RPMI8226 (cell line): ENCODE measurements at places on chromosomes 12 and 14.

GRCh38 chr12:57803319-57803893, 15.1 kb downstream of the AVIL start:
- DNase-seq: peak; percentile 45

DNA sequence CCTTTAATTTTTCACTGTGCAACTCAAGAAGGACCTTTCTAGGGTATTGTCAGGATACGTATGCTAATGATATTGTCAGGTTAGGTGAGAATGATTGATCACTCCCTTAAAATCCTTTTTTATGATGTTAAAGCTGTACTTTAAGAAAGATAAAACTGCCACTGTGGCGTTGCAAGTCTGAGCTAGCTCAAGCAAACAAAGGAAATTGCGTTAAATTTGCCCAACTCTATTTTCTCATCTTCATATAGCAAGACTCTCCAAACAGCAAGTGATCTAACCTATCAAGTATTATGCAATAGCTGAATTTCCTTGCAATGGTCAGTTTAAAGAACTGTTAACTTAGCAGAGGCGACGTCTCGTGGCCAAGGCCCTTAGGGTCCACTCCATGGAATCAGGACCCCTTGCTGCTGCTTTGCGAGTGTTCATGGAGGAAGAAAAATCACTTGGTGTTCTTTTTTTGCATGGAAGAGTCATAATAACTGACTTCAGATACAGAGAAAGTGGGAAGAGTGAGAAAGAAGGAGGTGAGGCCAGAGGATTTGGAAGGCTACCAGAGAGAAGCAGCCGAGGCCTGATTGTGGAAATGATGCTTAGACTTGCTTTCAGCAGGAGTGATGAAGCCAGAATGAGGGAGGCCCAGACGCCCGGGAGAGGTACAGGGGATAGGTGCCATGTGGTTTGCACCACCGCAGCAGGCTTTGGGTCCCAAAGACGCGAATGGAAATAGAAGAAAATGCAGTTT, 2.5 kb downstream of the TRAF3 start:
- DNase-seq: no peak

DNA sequence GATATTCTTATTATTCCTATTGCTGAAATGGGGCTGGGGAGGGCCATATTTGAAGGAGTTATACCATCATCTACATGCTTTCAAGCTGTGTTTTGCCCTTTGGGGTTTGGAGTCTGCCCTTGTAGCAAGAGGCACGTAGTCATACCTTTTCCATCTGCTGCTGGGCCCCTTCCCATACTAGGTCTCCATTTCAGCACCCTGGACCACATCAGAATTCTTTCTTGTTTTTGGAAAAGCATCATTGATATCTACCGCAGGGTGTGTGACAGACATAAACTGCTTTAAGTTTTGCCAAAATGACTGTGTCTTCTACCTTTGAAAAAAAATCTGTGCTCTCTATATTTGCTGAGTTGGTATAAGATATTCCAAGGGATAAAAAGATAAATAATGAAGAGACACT, 12.3 kb upstream of the DUSP6 start:
- DNase-seq: no peak

DNA sequence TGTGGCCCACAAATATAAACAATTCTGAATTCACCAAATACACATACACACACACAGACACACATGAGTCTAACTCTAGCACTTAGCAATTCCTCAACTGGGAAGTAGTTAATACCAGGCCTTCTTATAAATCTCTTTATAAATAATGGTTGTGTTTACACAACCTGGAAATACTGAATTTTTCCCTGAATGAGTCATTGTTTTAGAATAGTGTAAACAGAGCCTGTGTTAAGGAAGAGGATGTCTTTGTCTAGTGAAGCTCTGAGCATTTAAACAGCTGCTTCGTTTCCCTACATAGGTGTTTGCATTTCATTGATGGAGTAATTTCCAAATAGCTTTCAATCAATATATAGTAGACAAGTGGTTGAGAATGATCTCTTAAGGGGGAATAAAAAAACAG, 218.8 kb downstream of the BTG1 start:
- no peak for DNase-seq

- peak; percentile 28 for DNase-seq
These were observed 100.7 kb downstream of the LRRK2 start for GRCh38 chr12:40325349-40325960.

GRCh38 chr14:87916103-87916885, 76.7 kb downstream of the GALC start:
- no peak for DNase-seq

- DNase-seq: no peak
These were observed 505.4 kb downstream of the LRFN5 start for GRCh38 chr14:42112108-42112507.

DNA sequence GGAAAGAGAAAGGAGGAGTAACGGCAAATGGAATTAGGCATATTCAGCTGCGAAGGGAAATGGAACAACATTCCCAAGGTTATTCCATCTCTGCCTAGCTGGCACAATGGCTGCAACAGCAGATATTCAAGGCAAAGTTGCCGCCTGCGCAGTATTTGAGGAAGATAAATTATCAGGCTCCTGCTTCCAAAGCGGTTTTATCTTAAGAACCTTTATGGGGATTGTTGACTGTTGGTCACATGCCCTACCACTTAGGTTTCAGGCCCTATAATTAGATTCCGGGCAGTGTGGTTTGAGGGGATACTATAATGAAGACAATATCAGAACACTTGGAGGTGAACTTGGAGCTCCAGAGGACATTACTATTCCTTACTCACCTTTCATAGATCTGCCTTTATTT, 99.7 kb downstream of the FGD4 start:
- no peak for DNase-seq

DNA sequence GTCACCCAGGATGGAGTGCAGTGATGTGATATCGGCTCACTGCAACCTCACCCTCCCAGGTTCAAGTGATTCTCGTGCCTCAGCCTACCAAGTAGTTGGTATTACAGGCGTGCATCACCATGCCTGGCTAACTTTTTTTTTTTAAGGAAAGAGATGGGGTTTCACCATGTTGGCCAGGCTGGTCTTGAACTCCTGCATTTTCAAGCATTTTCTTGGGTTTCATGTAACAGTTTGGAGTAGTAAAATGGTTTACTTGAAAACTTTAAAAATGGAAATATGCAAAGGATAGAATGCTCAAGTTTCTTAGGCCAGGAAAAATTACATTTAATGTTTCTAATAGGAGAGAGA, 63.3 kb downstream of the FOXN3 start:
- DNase-seq: no peak

- peak; percentile 83 for DNase-seq
These were observed at the start of gene ATXN2 for GRCh38 chr12:111598637-111599452. Gene ATXN2 (minus strand): TSS chr12:111599315. CDS start chr12:111599034, 281 bp downstream.

DNA sequence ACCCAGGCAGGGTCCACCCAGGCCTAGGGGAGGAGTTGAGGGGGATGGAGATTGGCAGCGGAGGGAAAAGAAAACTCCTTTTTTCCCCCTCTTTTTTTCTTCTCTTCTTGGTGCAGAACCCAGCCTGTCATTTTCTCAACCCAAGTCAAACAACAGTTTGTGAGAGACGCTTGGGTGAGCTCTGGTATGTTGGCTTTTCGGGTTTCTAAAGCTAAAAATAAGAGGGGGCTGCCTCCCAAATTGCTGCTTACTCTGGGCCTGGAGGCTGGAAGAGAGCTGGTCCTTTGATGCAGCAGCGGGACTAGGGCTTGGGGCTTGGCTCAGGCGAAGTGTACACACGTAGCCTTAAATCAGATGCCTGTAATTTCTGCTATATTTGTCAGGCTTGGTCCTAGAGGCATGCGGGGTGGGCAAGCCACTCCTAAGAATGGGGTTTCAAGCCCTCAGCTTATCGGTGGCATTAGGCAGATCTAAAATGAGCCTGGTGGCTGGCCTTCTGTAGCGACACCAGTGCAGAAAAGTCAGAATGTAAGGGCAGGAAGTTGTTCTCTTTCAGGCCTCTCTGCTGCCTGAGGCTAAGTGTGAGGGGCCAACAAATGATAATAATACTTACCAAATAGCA, 816 bp upstream of the SLC8A3 start:
- DNase-seq: no peak

GRCh38 chr12:114746297-114747011, 62.5 kb upstream of the TBX3 start:
- DNase-seq: no peak

GRCh38 chr14:45246691-45247090, 6.3 kb downstream of the MIS18BP1 start:
- no peak for DNase-seq

GRCh38 chr12:58750484-58750883, 169.8 kb downstream of the LRIG3 start:
- DNase-seq: no peak

- DNase-seq: no peak
These were observed 81.5 kb downstream of the DPF3 start for GRCh38 chr14:72812292-72812851.

DNA sequence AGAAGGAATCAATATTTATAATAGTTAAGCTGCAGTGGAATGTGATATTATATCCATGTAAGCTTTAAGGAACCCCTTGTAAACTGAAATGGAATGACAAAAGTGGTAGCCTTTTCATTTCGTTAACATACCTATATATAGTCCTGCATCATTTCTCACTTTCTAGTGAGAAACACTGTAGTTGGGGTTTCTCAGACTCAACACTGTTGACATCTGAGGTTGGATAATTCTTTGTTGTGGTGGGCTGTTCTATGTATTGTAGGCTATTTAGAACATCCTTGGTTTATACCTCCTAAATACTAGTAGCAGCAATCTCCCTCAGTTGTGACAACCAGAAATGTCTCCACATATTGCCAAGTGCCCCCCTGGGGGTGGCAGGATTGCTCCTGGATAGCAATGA, 79.1 kb downstream of the RAD52 start:
- no peak for DNase-seq

- DNase-seq: no peak
These were observed 113.7 kb downstream of the LMO3 start for GRCh38 chr12:16492240-16492639.

DNA sequence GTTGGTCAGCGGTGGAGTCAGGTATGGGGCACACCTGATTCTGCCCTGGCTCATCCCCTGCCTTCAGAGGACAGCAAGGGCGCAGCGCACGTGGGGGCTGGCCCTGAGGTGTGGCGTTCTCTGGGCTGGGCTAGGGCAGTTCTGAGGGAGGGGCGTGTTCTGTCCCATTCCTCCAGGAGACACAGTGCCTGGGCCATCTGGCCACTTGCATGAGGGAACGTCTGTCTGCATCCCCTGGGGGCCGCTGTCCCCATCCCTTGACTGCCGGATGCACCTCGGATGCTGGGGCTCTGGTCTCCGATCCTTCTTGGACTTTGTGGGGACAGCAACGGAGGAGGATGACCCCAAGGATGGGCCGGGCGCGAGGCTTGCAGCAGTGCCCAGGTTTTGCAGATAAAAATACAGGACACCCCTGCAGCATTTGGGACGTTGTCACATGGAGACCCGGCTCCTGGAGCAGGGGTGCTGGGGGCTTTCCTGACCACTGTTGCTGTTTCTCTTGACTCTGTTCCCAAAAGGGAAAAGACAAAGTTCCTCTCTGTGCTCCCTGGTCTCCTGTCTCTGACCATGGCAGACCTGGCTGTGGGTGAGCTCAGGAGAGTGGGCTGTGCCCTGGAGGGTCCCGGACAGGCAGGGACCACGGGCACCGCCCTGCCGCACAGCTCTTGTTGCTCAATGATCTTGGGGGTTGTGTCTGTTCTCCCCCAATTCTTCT, 6.9 kb downstream of the MTA1 start:
- no peak for DNase-seq

DNA sequence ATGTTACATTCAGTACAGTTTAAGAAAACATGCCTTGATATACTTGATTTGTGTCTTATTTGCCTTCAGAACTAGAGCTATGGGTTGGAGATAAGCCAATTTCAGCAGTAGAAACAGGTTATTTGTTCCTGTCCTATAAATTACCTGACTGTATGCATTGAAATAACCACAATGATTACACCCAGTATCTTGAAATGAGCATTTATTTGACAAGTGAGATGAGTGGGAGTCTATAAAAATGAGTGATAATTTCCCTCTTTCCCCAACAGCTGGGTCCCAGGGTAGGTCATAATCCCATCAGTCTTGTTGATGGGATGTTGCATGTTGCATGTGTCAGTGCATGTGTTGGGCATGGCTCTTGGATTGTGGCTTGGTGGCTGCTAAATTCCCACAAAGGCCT, 3.7 kb downstream of the TAS2R42 start:
- no peak for DNase-seq

DNA sequence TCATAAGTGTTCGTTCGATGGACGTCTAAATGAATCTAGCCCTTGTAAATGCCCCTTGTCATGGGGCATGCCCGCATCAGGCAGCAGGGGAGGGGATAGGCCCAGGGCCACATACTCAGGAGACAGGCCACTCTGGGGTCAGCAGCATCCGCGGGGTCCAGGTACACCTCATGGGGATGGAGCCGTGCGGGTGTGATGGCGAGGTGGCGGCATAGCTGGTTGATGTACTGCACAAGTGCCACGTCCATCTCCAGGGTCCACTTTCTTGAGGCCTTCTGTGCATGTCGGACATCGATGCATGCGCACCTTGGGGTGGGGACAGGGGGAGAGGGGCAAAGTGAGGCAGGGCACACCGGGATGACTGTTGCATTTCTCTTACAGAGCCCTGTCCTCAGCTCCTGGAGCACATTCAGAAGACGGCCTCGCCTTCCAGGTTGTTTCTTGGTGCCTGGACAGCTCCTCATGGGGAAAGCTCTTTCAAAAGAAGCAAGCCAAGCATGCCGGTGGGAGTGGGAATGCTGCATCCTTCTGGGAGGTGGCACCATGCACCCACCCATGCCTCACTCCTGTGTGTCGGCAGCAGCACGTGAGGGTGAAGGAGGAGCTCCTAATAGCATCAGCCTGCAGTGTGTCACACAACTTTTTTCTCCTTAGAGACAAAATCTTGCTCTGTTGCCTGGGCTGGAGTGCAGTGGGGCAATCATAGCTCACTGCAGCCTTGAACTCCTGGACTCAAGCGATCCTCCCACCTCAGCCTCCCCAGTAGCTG, 47.4 kb downstream of the TRAFD1 start:
- no peak for DNase-seq

GRCh38 chr14:98181768-98182167, 1090.2 kb downstream of the BCL11B start:
- DNase-seq: no peak

- no peak for DNase-seq
These were observed 11.3 kb downstream of the ERO1A start for GRCh38 chr14:52683985-52684520.

DNA sequence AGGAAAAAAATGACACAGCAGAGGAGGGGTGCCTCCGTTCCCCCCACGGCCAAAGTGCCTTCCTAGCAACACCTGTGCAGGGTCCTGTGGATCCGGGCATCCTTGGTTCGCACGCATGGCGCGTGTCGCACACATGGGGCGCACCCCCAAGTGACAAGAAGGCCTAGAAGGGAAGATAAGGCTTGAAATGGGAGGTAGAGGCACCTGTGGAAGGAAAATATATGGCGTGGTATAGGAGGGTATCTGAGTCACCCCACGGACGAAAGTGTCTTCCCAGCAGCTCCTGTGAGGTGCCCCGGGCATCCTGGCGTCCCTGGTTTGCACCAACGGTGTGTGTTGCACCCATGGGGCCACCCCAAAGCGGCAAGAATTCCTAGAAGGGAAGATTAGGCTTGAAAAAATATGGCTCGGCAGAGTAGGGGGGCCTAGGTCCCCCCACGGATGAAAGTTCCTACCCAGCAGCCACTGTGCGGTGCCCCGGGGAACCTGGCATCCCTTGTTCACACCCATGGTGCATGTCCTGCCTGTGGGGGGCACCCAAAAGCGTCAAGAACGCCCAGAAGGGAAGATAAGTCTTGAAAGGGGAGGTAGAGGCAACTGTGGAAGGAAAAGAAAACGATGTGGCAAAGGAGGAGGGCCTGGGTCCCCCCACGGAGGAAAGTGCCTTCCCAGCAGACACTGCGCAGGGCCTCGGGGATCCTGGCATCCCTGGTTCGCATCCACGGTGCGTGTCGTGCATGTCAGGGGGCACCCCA, 280.0 kb downstream of the ALG10 start:
- DNase-seq: no peak
